ENCODE measurements at places on chromosomes 1 and 21.

- no peak for DNase-seq
Observed at GRCh38 chr1:46341222-46342083, 846 bp downstream of the NSUN4 start.

DNA sequence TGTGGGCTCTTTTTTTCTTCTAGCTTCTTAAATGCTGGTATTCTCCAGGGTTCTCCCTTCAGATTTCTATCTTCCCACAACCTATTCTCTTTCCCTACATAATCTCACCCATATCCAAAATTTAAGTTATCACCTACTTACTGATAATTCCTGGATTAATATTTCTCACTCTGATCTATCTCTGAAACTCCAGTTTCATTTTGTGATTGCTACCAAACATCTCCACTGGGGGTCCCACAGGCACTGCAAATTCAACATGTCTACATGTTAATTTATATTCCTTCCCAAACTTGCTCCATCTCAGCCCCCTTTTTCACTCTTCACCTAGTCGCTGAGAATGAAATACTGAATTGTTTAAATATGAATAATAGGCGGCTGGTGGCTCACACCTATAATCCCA is 9.9 kb upstream of the C1orf141 start:
- DNase-seq: peak; percentile 28

GRCh38 chr1:181390410-181391077 is 92.8 kb upstream of the CACNA1E start:
- DNase-seq: no peak

DNA sequence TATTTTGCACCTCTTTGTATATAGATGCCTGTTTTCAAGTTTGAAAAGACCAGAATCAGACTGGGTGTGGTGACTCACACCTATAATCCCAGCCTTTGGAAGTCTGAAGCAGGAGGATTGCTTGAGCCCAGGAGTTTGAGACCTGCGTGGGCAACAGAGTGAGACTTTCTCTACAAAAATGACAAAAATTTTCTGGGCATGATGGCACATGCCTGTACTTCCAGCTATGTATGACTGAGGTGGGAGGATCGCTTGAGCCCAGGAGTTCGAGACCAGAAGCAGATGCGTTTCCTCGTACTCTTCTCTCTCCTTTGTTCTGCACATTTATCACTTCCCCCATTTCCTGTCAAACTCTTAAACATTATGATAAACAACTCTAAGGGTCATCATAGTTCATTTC is 310.0 kb upstream of the SNX7 start:
- DNase-seq: no peak

GRCh38 chr1:205273551-205273982 is 45.8 kb downstream of the TMCC2 start:
- DNase-seq: peak; percentile 95

GRCh38 chr1:215539803-215540570 is 27.1 kb upstream of the KCTD3 start:
- no peak for DNase-seq

GRCh38 chr1:9135073-9135836 is 6.4 kb upstream of the GPR157 start:
- DNase-seq: no peak

DNA sequence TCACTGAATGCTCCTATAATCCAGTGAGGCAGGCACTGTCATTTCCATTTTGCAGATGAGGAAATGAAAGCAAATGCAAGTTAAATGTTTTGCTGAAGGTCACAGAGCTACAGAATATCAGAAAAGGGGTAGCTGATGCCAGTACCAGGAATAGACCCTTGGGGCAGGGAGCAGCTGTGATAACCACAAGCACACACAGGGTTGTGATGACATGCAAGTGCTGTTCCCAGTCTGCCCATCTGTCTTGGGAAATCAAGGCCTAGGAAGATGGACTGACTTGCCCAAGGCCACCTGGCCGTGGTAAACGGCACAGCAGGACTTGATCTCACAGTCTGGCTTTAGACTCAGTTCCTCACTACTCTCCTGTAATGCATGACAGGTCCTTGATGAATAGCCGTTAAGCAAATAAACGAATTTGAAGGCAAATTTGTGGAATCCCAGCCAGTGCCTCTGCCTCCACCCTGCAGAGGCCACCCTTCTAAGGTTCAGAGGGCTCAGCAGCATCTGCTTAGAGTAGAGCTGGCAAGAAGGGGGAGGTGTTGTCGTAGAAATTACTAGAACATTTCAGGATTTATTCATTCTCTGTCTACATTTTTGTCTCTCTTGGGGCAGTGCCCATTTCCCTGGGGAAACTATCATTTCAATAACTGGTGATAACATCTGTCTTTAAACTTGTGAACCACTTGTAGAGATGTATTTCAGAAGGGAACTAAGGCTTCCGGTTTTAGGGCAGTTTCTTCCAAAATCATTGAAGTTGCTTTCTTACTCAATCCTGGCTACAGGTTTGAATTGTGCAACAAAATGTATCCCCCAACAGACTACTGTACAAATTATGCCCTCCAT is 53.2 kb upstream of the MRPS6 start:
- peak; percentile 21 for DNase-seq

DNA sequence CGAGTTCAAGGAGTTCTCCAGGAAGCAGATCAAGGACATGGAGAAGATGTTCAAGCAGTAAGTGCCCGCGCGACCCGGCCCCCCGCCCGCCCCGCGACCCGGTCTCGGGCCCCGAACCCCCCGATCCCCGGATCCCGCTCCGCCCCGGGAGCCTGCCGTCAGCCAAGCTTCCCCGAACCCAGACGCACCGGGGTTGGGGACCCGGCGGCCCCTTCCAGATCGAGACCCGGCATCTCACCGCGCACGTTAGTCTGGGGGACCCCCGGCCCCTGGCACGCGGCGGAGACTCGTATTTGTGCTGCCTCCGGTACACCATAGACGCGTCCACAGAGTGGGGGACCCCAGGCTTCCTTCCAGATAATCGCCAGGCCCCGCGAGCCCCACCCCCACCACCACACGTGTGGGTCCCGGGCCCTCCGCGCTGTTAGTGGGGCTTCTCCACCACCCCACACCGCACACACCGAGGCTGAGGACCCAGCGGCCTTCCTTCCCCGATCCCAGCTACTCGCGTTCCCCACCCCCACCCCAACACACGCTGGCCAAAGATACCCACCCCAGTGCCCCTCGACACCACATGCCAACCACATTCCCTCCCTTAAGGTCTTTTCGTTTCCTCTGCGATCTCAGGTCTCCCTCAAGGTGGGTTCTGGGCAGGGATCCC is 665 bp downstream of the EFHD2 start:
- DNase-seq: no peak

DNA sequence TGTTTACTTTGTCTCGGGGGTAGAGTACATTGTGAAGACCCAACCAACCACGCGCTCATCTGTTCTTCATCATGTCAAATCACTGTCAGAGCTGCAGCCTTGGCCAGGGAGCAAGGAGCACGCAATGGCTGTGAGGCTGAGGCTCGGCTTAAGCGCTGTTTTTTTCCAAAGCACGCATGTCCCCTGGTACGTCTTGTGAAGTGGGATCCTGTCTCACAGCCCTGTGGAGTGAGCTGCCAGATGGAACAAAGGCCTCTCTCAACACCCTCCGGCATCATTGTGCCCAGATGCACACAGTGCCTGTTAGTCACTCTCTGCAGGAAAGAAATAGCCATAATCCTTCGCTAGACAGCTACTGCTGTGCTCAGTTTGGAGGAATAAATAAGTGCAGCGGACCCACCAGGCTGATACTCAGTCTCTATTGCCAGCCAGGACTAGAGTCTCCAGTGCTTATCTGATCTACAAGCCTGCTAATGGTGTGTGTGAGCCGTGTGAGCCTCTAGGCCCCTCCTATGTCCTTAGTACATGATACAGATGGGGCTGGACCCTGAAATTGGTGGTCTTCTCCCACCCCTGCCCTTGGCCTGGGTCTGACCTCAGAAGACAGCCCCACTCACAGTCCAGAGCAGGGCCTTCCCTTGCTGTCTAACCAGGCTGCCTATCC is 91.3 kb upstream of the COA6 start:
- DNase-seq: no peak

DNA sequence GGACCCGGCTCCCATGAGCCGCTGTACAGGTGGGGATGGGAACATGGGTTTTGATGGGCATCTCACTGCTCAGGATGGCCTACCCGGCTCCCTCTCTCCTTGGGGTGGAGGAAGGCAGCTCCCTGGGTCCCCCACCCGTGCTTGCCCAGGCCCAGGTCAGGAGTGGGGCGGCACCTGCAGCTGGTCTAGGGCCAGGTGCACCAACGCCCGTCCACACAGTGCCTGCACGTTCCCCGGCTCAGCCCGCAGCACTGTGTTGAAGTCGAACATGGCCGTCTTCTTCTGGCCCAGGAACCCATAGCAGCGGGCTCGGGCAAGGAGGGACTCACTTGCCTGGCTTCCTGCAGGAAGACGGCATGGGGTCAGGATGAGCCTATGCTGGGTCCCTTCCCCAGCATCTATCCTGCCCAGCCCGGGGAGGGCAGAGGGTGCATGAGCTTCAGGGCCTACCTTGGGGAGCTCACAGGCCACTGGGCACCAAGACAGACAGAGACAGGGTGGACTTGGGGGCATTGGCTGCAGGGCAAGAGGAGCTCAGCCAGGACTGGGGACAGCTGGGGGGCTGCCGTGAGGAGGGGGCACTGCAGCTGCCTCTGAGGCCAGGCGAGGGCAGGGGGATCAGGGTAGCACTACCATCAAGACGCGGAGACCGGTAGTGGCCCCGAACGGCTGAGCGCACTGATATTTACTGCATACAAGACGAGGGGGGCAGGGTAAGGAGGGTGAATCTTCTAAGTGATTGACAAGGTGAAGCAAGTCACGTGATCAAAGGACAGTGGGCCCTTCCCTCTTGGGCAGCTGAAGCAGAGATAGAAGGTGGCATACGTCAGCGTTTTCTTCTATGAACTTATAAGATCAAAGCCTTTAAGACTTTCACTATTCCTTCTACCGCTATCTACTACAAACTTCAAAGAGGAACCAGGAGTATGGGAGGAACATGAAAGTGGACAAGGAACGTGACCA is 17.8 kb downstream of the TTC34 start:
- DNase-seq: no peak

DNA sequence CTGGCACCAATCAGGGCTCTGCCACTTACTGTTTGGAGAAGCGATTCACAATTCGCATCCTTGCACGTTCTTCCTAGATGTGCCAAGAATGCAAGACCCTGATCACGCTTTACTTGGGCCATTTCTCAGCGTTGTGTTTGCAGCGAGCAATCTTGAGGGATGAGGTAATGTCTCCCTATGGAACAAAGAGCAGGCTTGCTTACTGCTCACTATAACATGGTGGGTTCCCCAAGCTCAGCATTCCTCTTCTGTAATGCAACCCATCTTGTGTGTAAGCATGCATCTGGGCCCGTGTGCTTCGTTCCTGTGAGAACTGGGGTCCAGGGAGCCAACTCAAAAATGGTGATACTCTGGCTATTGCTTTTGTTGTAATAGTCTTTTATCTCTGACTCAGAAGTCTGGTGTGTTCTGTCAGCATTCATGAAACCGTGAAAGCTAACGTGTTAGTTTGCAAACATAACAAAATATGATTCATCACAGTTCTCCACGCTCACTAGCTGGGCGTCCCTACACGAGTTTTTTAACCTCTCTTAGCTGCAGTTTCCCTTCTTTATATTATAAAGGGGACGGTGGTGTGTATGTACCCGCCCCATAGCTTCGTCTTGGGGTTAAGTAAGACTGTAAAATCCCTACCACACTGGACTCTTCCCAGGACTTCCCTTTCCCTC is 33.3 kb downstream of the DNTTIP2 start:
- DNase-seq: no peak

GRCh38 chr1:115658646-115659045 is 16.9 kb downstream of the VANGL1 start:
- no peak for DNase-seq

- no peak for DNase-seq
Observed at GRCh38 chr1:182611326-182611725, 7.1 kb upstream of the RGS16 start.

- DNase-seq: peak; percentile 60
Observed at GRCh38 chr1:208242941-208243526, 1.1 kb downstream of the PLXNA2 start.

- no peak for DNase-seq
Observed at GRCh38 chr1:100760511-100760910, 41.0 kb downstream of the VCAM1 start.

- no peak for DNase-seq
Observed at GRCh38 chr1:20280341-20280740, 10.3 kb upstream of the VWA5B1 start.

- no peak for DNase-seq
Observed at GRCh38 chr1:19786988-19787423, 12.7 kb downstream of the TMCO4 start.

- no peak for DNase-seq
Observed at GRCh38 chr21:36156815-36157670, at the start of gene DOP1B. Gene DOP1B (plus strand): TSS chr21:36156824. CDS start chr21:36164734, 7,910 bp downstream.

DNA sequence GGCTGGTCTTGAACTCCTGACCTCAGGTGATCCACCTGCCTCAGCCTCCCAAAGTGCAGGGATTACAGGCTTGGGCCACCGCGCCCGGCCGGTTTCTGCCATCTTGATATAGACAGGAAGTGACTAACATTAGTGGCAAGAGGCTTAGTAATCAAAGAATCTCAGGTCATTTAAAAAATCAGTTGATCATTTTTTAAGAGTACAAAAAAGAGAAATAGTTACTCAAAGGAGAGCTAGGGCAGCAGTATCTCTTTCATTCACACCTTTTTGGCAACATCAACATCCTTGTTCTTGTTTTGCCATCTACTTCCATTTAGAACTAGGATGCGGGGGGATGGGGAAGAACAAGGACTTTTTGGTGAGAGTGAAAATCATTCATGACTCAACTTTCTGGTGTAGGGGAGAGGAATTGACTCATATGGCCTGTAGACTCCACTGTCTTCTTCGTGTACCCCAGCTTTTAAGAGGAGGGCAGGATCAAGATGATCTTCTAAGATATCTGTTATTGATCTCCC is 8.8 kb downstream of the FCRLB start:
- DNase-seq: no peak

Data from HEK293T (cell line).